ENCODE measurements at places on chromosomes 11 and 22.

GRCh38 chr11:100878474-100878873 is 191.4 kb downstream of the ARHGAP42 start:
- DNase-seq, result peak; percentile 55

- no peak for DNase-seq
Observed at GRCh38 chr11:130174642-130175041, 15.1 kb downstream of the ST14 start.

DNA sequence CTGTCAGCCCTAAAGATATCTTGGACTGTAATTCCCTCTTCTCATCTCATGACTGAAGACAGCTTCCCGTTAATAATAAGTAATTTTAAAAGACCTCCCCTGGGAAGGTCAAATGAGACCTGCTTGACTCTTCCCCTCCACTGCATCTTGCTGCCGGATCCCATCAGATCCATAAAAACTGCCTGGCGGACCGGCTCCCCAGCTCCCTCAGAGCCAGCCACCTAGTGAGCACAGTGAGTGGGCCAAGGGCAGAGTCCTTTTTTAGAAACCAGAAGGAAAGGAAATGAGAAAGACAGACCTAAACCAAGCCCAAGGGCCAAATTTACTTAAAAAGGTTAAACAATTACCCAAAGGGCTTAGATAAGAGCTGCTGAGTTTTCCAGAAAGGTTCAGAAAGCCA is 595.3 kb downstream of the OPCML start:
- no peak for DNase-seq

- DNase-seq, result no peak
Observed at GRCh38 chr11:119863851-119864601, 135.0 kb upstream of the NECTIN1 start.

GRCh38 chr11:47010179-47010578 is 73.6 kb downstream of the CSTPP1 start:
- DNase-seq, result no peak

- peak; percentile 56 for DNase-seq
Observed at GRCh38 chr11:19345519-19345847, 104.7 kb upstream of the E2F8 start.

DNA sequence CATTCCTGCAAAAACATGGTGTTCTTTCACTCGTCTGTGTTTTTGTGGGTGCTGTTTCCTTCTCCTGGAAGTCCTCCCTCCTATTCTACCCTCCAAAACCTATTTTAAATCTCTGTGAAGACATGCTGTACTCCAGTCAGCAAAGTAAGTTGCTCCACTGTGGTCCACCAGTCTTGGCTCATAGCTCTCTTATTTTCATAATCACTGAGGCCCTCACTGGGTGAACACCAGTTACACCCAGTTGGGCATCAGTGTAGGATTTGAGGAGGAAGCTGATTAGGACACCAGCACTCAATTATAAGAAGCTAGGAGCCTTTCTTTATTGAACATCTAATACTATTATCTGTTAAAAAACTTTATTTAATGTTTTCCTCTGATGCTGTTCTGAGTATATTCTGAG is 23.9 kb upstream of the EED start:
- no peak for DNase-seq

DNA sequence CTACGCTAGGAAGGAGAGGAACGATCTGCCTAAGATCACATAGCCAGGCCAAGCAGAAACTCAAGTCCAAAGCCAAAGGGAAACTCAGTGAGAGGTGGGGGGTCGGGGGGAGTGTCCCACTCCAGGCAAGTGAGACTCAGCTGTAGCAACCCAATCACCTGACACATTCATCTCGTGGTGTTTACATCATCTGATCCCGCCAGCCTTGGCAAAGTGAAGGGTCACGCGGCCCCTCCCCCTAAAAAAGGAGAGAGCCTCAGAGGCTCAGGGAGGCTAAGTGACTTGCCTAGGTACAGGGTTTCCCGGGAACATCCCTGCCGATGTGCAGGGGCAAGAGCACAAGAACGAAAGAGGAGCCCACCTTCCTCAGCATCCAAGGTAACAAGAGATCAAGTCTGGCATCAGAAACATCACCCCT is 21.5 kb downstream of the MYH9 start:
- peak; percentile 35 for DNase-seq

GRCh38 chr11:72951888-72952287 is 137.7 kb downstream of the ATG16L2 start:
- DNase-seq, result no peak

Data from foreskin fibroblast (primary cell).